ENCODE measurements at places on chromosomes 2 and 18.

- no peak for DNase-seq
These were observed 9.5 kb downstream of the CERS6 start for GRCh38 chr2:168465594-168465993.

GRCh38 chr18:44594799-44595467 lies 85.8 kb upstream of the SETBP1 start:
- DNase-seq: no peak

DNA sequence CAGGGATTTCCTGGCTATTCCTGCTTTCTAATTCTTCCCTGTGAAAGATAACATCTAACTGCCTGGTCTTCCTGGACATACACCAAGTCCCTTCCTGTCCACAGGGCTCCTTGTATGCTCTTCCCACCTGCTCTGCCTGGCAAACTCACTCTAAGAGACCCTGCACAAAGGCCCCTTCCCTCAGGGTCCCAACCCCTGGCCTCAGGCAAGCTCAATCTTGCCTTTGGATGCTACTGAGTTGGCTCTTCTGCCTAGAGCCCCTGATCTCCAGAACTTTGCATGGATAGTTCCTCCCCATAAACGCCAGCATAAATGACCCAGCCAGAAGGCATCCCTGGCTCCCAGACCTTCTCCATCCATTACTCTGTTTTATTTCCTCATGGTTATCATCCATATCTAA lies 98.3 kb upstream of the OTOS start:
- DNase-seq: no peak

DNA sequence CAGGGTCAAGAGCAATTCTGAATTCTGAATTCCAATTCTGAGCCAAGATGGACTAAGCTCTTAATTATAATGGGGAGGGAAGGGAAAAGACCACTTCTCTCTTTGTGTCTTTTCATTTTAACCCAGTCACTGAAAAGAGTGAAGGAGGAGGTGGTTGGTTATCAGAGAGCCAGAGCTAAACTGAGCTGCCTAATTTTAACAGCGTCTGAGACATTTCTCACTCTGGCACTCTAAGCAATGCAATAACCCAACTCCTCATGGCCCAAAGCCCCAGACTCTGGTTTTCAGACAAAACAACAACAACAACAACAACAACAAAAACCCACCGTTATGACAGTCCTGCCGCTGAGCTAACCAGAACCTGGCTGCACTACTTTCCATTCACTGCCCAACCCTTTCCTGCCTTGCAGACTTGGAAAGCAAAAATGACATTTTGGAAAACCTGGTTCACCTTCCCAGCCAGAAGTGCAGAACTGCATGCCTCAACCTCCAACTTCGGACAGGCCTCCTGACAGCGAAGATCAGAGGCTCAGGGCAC lies 1.0 kb downstream of the CHST10 start:
- no peak for DNase-seq

- no peak for DNase-seq
These were observed 5.1 kb downstream of the CYRIA start for GRCh38 chr2:16660556-16660955.

- DNase-seq: no peak
These were observed 1.1 kb upstream of the SATB2 start for GRCh38 chr2:199458806-199459285.

DNA sequence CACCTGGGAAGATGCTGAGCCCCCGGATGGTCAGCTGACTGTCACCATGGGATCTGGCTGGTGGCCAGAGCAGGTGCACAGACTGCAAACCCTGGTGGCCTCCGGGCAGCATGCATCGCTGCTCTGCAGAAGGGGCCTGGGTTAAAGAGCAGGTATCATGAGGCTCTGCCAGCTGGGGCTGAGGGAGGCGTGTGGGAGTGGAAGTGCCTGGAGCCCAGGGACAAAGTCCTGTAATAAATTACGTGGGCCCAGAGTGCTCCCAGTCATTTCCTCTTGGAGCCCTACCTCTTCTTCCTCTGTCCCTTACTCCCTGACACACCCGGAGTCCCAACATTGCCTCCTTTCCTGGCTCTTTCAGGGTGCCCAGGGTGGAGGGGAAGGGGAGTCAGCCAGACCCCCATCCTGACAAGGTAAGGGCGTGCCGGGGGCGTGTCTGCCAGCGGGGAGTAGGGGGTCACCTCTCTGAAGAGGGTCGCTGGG lies at the start of gene MYO7B:
MYO7B (plus strand) TSS at position 262 of the 480 bp plus-strand sequence. CDS start 24,040 bp downstream, outside the sequence.
- no peak for DNase-seq

- DNase-seq: no peak
These were observed 305.4 kb upstream of the RAB6C start for GRCh38 chr2:129673847-129674711.

GRCh38 chr2:1849450-1849849 lies 105.1 kb upstream of the PXDN start:
- DNase-seq: no peak

- DNase-seq: peak; percentile 88
These were observed 20.6 kb downstream of the CROCC2 start for GRCh38 chr2:240926516-240927389.

GRCh38 chr2:150166313-150167051 lies 321.0 kb downstream of the RND3 start:
- DNase-seq: no peak

- no peak for DNase-seq
These were observed 576.2 kb downstream of the CPS1 start for GRCh38 chr2:211132573-211132972.

DNA sequence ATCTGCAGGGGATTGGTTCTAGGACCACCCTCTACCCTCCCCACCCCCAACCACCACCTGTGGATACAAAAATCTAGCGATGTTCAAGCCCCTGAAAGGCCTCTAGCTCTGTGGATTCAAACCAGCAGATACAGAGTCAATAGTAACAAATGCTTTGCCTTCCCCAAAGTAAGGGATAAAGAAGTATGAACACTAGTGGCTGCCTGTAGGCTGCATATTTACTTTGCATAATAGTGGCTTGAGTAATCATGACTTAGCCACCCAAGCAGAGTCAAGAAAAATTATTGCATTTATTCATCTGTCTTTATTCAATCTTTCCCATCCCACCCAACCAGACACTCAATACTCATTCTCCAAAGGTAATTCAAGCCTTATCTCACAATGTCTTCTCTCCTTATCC lies 43.8 kb downstream of the SOCS6 start:
- DNase-seq: no peak

- no peak for DNase-seq
These were observed 237.9 kb downstream of the HAUS1 start for GRCh38 chr18:46341986-46342525.

DNA sequence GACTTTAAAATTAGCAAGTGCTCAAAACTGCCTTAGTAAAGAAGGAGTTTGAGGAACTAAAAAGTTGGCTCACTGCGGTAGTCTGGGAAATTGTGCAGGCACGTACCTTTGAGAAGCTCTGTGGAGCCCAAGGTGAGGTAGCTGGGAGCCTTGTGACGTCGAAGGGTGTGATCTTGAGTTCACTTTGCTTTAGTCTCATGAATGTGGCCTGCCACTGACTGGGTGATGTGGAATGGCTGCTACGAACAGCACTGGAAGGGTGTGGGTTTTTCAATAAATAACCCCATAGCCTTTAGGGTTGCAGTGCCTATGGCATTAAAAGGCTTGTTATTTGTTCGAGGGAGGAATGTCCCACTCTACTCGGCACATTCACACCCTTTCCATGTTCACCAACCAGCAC lies 312.3 kb downstream of the PRKCE start:
- DNase-seq: no peak

GRCh38 chr2:33782395-33783230 lies 183.5 kb upstream of the FAM98A start:
- no peak for DNase-seq

GRCh38 chr2:9410108-9410507 lies 13.2 kb downstream of the ITGB1BP1 start:
- no peak for DNase-seq

DNA sequence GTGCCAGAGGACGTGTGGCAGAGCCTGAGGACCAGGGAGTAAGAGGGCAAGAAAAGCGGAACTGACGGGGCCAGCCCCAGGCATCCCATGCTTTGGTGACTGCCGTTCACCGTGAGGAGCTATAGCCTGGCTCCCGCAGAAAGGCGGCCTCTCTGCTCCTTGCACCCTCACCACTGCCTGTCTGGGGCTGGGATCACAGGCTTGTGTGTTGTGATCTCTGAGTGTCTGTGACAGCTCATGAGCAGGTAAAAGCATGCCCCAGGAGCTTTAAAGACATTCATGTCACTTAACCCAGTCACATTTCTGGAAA lies 266.8 kb upstream of the RAB6C start:
- no peak for DNase-seq

- no peak for DNase-seq
These were observed 60.3 kb downstream of the STEAP3 start for GRCh38 chr2:119283873-119284331.

- no peak for DNase-seq
These were observed 678.8 kb downstream of the KCNJ3 start for GRCh38 chr2:155377266-155377680.

DNA sequence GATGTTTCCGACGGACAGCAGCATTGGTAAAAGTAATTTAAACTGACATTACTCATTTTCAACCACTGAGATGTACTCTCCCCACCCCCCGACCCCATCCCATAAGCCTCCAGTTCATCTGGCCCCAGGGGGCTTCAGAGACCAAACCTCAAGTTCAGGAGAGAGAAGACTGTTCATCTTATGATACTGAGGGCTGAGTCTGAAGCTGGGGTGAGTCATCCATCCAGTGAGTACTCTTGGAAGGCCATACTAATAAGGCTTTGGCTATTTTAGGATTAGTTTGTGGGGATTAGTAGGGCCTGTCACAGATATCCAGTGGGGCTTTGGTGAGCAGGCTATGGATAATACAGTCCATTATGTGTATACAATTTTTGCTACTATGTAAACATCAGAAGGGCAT lies 125.3 kb upstream of the APCDD1 start:
- no peak for DNase-seq

DNA sequence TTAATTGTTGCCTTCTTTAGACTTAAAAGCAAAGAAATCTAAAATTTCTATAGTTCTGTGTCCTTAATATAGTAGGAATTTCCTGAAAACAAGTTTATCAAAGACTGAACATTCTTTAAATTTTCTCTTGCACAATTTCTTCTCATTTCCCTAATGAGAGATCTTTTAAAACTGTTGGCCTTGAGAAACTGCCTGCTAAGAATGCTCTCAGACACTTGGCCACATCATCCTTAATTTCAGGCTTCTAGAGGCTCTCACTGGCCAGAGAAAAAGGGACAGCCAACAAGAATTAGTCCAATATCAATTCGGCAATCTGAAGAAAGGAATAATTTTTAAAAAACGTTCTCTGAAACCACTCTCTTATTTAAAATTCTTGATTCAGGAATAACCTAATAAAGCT lies 167.0 kb upstream of the CREB1 start:
- no peak for DNase-seq

GRCh38 chr2:85215448-85216401 lies 82.5 kb downstream of the TCF7L1 start:
- DNase-seq: no peak

DNA sequence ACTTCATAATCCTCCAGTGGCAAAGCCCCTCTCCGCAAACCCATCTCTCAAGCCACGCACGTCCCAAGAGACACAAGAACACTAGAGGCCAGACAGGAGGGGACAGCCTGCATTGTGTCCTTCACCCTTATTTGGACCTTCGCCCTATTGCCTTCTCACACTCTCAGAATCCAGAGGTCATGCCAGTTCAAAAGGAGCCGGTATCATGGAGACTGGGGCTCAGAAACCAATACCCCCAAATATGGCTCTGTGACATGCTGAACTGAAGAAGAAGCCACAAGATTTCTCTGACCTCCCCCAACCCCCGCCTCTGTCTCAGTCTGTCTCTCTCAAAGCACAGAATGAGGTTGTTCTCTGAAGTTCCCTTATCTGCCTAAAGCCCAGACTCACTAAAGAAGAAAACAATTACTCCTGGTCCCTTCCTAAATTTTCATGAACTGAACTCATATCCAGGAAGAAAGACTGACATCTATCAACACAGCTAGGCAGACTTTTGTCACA lies 19.2 kb upstream of the SPATA3 start:
- DNase-seq: no peak

DNA sequence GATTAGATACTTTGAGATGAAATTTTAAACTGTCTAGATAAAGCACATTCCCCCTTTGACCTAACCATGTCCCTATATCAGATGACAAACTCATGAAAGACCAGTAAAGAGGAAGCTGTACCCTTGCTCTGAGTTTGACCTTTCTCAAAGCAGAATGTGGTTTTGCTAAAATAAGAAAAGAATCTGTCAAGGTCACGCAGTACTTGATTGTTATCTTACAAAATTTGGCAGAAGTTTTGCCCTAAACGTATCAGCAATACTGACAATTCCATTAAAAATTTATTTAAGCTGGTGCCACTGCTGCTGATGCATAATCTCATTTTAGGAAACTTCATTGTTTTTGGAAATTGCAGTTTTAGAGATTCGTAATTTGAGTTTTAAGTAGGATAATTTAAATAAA lies 31.2 kb upstream of the GALM start:
- DNase-seq: no peak

DNA sequence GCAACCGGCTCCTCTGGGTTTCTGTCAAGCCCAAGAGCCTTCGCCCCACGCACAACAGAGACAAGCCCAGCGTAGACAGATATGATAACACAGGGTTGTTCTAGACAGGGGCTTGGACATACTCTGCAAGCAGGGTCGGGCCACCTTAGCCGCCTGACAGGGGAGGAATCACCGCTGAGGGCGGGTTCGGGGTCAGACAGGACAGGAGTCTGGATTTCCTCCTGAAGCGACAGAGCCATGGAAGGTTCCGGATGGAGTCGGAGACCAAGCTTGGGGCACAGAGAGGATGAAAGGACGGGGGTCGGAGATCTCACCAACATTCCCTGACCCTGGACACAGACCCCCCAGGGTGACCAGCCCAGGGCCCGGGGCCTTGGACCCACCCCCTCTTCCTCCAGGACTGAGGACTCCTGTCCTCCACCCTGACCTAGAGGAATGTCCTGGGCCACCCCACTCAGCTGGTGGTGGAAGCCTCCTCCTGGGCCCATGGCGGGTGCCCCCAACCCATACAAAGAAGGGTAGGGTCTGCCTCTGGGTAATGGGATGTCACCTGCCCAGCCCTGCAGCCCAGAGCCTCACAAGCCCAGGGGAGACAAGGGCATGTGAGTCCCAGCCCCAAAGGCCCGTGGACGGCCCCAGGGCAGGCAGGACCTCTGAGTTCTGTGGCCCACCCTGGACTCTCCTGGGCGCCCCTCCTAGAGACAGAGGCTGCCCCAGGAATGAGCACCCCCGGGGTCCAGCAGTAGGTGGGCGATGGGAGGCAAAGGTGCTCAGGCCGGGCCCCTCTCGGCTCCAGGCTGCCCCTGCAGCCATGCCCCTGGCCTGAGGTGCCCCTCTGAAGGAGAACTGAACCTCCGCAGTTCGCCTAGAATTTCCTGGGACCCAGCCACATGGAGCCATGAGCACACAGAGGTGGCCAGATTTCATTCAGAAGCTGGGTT lies 44.1 kb upstream of the GPC1 start:
- DNase-seq: peak; percentile 77

GRCh38 chr2:138707392-138708074 lies 72.7 kb downstream of the NXPH2 start:
- no peak for DNase-seq

GRCh38 chr2:126739141-126739540 lies 83.2 kb downstream of the GYPC start:
- no peak for DNase-seq

GRCh38 chr2:56248965-56249742 lies 65.4 kb downstream of the CCDC85A start:
- no peak for DNase-seq

GRCh38 chr2:217149087-217149660 lies 289.3 kb upstream of the TNP1 start:
- no peak for DNase-seq

GRCh38 chr2:241255542-241256167 lies 59.8 kb downstream of the HDLBP start:
- no peak for DNase-seq

Data from chondrocyte (in vitro differentiated cells).